ENCODE measurements at places on chromosomes 13 and 19.

- peak; percentile 50 for DNase-seq
Observed at GRCh38 chr19:1512671-1513498, at the start of gene ADAMTSL5. Gene ADAMTSL5, minus strand, starts transcription at chr19:1513019. Its CDS starts 2,076 bp downstream, at chr19:1510943.

GRCh38 chr13:91504216-91504615, 105.8 kb downstream of the GPC5 start:
- no peak for DNase-seq

GRCh38 chr13:87124785-87125074, 546.4 kb upstream of the SLITRK5 start:
- no peak for DNase-seq

DNA sequence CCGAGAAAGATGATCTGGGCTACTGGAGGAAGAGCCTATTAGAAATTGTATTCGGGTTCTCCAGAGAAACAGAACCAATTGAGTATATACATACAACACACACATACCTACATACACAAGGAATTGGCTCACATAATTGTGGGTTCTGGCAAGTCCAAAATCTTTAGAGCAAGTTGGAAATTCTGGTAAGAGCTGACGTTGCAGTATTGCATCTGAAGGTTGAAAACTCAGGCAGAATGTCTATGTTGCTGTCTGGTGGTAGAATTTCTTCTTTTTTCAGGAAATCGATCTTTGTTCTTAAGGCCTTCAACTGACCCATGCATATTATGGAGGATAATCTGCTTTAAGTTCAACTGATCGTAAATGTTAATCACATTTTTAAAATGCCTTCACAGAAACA, 15.5 kb upstream of the OLFM4 start:
- DNase-seq, result no peak

DNA sequence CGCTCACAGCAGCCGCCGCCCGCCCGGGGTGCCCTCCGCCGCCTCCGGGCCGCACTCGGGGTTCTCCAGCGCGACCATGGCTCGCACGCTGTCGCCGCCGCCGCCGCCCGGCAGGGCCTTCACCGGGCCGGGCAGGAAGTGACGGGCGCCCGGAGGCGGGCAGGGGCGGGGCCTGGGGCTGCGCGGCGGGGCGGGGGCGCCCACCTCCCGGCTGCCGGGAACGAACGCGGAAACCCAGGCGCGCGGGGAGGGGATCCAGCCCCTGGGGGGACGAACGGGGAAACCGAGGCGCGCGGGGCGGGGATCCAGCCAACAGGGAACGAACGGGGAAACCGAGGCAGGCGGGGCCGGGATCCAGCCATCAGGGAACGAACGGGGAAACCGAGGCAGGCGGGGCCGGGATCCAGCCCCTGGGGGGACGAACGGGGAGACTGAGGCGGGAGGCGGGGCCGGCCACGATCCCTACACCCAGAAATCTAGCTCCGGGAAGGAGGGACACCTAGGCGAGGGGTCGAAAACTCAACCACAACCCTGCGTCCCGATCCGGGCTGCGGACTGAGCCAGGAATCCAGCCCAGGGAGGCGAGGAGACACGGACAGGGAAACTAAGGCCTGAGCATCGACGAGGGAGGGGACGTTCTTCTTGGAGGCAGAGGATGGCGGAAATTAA, at the start of gene R3HDM4:
Gene R3HDM4 (minus strand): TSS at position 140 of the 669 bp plus-strand sequence. CDS start 62 bp downstream, at position 78.
- DNase-seq, result peak; percentile 53

- DNase-seq, result no peak
Observed at GRCh38 chr13:113448885-113449692, 4.2 kb downstream of the ADPRHL1 start.

GRCh38 chr19:10238172-10238783, 7.1 kb upstream of the S1PR2 start:
- DNase-seq, result peak; percentile 90

GRCh38 chr13:40665126-40666044, 1.1 kb downstream of the FOXO1 start:
- no peak for DNase-seq

GRCh38 chr13:46850214-46850613, 46.6 kb downstream of the HTR2A start:
- DNase-seq, result no peak

DNA sequence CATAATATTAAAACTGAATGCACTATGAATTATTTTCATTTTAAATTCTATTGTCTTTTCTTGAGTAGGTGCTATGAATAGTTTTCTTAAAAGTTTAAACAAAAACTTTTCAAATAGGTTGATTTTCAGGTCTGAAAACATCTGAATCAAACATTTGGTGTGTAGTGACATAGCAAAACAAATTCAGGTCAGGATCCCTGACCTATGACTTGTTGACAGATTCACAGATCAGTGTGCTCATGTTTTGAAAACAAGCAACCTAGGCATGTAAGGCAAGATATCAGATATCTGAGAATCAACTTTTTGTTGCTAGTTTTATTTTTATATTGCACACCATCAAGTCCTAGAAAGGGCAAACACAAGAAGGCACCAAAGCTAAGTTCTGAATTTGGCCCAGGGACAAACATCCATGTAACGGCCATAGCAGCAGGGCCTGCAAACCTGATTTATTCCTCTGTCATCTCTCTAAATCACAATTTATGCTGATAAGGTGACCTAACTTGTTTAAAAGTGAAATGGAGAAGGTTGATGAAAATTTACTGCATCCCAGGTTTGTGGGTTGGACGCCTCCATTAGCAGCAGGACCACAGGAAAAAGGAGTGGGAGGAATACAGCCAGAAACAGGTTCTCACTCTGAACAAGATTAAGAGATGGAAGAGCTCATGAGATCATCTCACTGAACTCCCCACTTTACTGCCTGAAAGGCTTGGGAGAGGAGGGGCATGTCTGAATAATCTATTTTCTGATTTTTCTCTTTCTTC, 337.7 kb downstream of the KCNRG start:
- no peak for DNase-seq

DNA sequence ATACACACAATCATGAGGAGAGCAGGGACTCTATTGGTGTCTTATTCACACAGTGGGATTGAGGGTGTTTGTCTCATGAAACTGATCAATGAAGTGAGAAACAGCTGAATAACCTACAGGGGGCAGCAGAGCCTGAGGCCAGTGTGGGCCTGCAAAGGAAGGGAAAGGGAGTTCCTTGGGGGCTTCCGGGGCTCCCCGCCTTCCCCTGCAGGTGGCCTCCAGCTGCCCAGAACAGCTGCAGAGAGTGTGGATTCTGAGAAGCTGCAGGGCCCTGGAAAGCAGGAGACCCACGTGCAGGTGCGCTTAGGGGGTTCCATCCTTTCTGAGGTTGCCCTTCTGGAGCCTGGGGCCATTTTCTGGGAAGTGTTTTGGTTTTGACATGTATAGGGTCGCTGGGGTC, 20.1 kb downstream of the ZNF763 start:
- no peak for DNase-seq

- peak; percentile 41 for DNase-seq
Observed at GRCh38 chr13:26923824-26924605, 163.4 kb upstream of the GPR12 start.

DNA sequence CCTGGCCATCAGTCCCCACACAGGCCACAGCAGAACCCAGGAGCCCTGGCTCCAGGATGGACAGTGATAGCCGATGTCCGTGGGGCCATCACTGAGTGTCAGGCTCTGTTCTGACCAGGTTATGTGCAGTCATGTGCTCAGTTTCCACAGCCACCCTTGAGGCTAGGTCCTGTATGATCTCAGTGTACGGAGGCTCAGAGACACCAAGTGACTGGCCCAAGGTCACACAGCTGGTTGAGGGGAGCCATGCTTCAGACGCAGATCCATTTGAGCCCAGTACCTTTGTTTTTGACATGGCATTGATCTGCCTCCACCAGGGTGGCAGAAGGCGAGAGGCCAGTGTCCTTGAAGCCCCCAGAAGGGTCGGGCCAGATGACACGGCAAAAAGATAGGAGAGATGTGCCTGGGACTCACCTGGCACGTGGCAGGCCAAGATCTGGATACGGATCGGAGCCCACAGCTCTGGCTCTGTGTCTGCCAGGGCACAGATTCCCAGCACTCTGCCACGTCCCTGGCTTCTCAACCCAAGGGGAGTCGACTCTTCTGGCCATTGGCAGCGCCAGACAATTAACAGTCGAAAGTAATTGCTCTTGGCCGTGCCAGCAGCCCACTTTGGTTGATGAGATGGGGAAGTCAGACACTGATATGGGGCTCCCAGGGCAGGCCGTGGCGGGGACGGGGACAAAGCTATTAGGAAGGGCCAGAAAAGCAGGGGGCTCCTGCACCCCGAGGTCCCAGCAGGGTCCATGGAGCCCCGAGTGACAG, 15.6 kb downstream of the EVI5L start:
- no peak for DNase-seq

DNA sequence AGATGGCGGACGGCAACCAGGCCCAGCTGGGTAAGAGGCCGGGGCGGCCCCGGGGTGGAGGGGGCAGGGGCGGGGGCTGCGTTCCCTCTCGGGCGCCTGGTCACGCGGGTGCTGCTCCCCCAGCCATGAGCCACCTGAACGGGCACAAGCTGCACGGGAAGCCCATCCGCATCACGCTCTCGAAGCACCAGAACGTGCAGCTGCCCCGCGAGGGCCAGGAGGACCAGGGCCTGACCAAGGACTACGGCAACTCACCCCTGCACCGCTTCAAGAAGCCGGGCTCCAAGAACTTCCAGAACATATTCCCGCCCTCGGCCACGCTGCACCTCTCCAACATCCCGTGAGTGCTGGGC, 11.1 kb downstream of the PTBP1 start:
- DNase-seq, result no peak

DNA sequence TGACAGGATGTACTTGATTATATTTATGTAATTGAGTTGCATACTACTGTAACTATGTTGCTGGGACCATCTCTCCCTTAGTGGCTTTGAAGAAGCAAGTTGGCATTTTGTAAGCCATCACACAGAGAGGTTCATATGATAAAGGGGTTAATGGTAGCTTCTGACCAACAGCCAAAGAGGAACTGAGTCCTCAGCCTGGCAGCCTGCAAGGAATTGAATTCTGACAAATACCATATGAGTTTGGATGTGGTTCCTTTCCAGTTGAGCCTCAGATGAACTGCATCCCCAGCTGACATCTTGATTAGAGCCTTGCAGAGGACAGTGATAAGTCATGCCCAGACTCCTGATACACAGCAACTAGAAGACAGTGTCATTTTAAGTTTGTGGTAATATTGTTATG, 8.6 kb upstream of the MYCBP2 start:
- DNase-seq, result no peak

GRCh38 chr13:59439776-59440428, 723.8 kb downstream of the DIAPH3 start:
- no peak for DNase-seq

GRCh38 chr19:38710928-38711725, 33.1 kb downstream of the CAPN12 start:
- no peak for DNase-seq

- DNase-seq, result no peak
Observed at GRCh38 chr19:35773020-35773806, 2.2 kb upstream of the ARHGAP33 start.

DNA sequence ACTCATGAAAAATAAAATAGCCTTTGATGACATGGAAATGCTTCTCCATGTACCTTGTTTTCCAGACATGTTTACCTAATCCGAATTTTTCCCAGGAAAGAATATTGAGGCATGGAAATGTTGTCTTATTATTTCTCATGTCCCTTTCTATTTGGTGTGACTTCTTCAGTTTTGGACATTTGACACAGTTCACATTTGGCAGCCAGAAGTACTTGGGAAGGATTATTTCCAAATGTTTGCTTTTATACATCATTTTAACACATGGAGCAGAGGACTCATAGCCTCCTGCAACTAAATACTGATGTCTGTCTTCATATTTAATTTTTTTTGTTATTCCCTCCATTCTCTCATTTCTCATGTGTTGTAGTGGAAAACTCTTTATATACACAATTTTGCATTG, 94.3 kb downstream of the POSTN start:
- DNase-seq, result no peak

DNA sequence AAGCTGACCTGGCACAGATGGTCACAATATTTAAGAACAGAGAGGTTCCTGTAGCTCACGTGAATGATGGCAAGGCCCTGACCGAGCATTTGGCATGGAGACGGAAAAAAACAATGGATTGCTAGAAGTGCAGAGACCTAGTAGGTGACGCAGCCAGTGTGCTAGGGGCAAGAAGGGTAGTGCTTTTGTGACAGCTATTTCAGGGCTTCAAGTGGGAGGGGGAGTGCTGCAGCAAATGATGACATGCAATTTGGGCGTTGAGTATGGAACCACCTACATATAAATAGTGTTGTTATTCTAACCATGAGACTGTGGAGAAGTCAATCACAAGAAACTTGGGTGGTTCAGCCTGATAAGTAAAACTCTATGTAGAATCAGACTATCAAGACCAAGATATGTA, 65.7 kb upstream of the IL17D start:
- no peak for DNase-seq

GRCh38 chr13:57409656-57410055, 221.9 kb upstream of the PCDH17 start:
- DNase-seq, result no peak

Data from fibroblast of upper back skin (primary cell).